ENCODE measurements at places on chromosomes 13 and 19.

DNA sequence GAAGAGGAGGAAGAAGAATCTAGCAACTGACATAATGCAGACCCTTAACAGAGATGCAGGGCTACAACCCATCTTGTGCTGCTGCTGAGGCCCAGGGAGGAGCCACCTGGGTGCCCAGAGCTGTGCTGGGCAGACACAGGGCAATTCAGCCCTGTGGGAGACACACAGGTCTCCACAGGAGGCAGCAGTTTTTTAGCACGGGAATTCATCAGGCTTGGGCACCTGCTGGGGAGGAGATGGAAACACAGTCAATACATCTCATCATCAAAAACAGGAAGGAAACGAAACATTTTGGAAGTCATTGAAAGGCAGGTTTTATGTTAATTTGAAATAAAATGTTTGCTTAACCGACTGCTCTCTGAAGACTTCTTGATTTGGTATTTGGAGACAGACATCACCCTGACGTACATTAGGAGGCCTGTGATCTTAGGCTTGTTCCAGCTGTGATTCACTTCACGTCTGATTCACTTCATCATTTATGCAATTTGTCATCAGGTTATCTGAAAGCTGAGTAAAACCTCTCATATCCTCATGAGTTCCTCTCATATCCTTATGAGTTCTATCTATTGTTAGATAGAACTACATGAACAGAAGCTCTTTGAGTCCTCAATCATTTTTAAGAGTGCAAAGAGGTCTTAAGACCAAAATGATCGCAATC, 77.4 kb downstream of the CYSLTR2 start:
- no peak for DNase-seq

- no peak for DNase-seq
Measured at GRCh38 chr13:50867637-50867945, 24.1 kb upstream of the DLEU7 start.

DNA sequence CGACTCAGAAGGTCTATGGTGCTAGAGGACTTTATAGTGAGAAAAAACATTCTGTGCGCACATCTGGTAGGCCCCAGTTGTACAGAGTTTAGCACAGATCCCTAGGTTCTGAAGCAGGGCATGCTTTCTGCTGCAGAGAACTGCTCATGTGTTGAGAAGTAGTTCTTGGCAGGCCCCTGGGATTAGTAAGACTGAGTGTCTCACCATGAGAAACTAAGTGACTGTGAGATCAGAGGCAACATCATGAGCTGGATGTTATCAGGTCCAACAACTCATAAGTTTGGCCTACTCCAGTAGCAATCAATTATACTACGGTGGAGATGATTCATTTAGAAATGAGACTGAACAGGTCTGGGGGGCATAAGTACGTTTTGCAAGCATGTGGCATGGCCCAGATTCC, 507.4 kb upstream of the KLF12 start:
- DNase-seq: no peak

GRCh38 chr19:7850000-7850813, 20.2 kb downstream of the EVI5L start:
- DNase-seq: no peak

- no peak for DNase-seq
Measured at GRCh38 chr13:110125157-110125556, 181.8 kb downstream of the COL4A1 start.

GRCh38 chr13:75882261-75882660, 246.1 kb downstream of the LMO7 start:
- no peak for DNase-seq

GRCh38 chr19:13881251-13881691, 4.3 kb downstream of the NANOS3 start:
- DNase-seq: no peak

DNA sequence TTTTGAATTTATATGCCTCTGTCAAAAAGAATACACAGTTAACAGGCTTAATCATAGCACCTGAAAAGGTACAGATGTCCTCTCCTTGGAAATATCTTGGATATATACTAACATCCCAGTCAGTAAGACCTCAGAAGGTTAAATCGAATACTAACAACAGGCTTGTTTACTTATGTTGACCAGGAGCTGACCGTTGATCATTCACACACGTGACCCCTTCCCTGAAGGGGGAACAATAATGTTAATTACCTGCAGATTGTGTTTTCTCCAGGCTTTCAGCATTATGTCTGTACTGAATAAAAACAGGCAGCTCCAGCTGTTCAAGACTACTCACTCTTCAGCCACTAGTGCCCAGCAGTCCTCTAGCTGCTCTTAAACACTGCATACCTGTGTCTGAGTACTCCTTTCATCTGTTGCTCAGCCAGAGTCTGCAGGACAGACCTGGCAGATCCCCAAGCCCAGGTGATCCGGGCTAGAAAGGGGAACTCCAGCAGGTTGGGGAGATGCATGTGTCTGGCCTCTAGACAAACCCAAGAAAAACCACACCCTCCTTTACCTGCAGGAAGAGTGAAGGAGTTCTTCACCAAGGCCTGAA, 163.9 kb downstream of the RNF17 start:
- DNase-seq: no peak

- no peak for DNase-seq
Measured at GRCh38 chr13:76527041-76527440, 359.2 kb downstream of the KCTD12 start.

DNA sequence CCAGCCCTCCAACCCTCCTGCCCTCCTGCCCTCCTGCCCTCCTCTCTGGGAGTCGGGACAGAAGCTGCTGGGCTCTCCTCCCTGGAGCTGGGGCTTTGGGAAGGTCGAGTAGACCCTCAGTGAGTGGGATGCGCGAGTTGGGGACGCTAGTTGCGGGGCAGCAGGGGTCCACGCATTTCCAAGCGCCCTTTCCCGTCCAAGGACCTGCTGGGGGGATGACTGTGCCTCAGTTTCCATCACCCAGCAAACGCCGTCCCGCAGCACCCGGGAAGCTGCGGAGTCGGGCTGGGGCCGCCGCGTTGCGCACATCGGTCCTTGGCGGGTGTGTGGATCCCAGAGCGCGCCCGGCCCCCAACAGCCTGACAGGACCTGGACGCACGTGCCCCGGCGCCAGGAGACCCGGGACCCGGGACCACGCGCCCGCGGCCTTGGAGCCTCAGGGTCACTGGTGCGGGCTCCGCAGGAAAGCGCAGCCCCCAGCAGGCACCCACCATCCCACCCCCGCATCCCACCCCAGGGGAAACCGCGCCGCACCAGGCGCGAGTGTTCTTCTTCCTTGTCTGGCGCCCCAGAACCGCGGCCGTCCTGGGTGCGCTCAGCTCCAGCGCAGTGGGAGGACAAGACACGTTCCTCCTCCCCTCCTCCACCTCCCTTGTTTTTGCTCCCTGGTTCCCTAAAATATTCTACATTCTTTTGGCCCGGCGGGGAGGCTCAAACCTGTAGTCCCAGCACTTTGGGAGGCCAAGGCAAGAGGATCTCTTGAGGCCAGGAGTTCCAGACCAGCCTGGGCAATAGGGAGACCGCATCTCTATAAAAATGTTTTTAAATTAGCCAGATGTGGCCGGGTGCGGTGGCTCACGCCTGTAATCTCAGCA, 9.2 kb downstream of the ONECUT3 start:
- no peak for DNase-seq

GRCh38 chr13:95296326-95296925, 4.8 kb downstream of the ABCC4 start:
- DNase-seq: no peak

- peak; percentile 43 for DNase-seq
Measured at GRCh38 chr19:5103061-5103701, 134.3 kb downstream of the KDM4B start.

DNA sequence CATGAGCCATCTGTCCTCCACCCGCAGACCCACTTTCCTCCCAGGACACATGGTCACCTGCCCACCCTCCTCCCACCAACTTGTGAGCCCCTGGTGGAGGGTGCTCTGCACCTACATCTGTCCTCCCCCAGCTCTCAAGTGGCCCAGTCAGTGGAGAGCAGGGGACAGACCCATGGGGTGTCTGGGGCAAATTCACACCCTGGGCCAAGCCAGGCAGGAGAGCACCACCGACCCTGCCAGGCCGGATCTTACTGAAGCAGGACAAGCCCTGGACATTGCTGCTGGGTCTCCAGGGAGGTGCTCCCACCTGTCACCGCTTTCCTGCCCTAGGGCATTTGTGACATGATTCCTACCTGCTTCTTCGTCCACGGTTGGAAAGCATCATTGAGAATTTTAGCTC, 221.6 kb downstream of the TUBA3C start:
- DNase-seq: no peak

DNA sequence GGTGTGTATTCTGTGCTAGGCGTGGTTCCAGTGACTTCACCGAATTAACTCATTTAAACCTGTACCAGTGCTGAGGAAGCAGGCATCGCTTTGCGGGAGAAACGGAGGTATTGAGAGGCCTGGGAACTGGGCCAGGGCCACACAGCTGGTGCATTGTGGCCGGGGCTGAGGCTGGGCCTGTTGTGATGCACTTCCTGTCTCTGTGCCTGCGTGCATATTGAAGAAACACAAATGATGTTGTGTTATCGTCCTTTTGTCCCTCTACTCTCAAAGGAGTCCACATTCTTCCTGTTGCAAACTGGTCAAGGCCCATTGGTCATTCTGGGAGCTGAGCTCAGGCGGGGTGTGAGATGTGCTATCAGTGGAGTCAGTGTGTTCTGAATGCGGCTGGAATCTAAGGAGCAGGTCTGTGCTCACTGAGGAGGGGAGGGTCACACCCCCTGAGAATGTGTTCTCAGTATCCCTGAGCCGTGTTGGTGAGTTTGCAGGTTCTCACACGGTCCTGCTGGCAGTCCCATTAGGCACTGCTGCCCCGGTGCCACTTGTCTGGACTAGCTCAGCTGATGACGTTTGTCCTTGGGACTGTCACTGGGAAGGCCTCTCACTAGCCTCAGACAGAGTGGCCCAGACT, 62.1 kb downstream of the ARHGEF7 start:
- peak; percentile 59 for DNase-seq

DNA sequence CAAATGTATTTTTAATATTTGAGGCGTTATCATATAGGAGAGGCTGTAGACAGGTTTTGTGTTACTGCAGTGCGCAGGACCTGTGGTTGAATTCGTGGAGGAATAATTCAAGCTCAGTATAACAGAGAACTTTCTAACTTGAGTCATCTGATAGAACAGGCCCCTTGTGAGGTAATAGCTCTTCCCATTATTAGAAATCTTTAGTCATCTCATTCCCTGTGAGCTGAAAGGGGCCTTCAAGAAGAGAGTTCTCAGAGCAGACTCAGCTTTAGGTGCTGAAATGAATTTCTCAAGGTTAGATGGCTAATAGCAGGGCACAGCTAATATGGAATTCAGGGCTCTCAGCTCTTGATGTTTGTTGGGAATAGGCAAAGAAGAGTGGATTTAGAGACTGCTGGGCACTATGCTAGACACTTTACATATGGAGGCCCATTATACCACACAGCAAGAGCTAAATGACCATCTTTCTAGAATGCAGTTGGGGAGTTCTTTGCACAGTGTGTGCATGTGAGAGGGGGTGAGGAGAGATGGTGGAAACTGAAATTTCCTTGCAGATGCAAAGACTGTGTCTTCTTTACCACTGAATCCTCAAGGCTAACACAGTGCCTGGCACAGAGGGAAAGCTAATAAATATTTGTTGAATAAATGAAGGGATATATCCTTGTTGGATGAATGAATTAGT, 89.5 kb downstream of the DGKH start:
- no peak for DNase-seq

GRCh38 chr13:26971990-26972887, 199.4 kb downstream of the USP12 start:
- DNase-seq: no peak

DNA sequence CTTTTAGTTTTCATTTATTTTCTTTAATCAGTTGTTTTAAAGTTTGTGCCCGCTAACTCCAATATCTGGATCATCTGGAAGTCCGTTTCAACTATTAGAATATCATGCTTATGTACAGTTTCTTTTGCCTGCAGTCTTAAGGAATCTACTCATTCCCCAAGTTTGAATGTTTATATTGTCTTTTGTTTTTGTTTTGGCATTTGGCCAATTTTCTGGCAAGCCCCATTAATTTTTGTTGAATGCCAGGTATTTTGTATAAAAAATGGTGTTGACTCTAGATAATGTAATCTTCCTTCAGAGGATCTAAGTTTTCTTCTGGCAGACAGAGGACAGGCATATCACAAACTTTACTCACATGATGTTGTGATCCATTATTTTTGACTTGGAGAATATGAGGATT, 11.1 kb upstream of the ZNF235 start:
- DNase-seq: no peak

- peak; percentile 22 for DNase-seq
Measured at GRCh38 chr19:56603829-56604228, 8.7 kb downstream of the ZNF71 start.

- no peak for DNase-seq
Measured at GRCh38 chr19:54507824-54508223, 5.2 kb downstream of the LAIR2 start.

DNA sequence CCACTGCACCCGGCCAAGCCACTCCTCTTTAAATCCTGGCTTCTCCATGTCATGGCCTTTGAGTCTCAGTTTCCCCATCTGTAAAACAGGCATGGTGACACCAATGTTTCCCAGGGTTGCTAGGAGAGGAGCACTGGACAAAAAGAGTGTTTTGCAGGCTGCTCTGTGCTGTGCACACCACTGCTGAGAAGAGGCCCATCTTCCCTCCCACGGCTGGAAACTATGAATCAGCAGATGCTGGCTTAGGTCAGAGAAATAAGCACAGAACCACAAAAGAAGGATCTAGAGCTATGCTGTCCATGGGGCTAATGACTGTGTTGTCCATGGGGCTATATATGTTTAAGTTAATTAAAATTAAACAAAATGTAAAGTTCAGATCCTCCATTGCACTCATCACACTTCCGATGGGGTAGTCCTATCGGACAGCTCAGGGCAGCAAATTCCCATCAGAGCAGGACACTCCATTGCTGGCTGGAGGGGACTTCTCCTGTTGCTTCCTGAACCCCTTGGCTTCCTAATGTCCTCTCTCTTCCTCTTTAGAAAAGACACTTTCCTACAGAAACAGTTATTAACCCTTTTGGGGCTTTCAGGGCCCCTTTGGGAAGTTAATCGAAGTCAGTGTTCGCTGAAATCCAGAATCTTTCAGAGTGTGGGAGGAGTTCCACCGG, 37.1 kb downstream of the TSHZ3 start:
- no peak for DNase-seq

GRCh38 chr19:30339624-30340525, 32.3 kb upstream of the ZNF536 start:
- DNase-seq: no peak

GRCh38 chr13:46688306-46688705, 108.7 kb downstream of the ESD start:
- DNase-seq: no peak

- no peak for DNase-seq
Measured at GRCh38 chr13:52879950-52880741, 31.7 kb upstream of the PCDH8 start.

- no peak for DNase-seq
Measured at GRCh38 chr19:31149441-31149941, 199.7 kb downstream of the TSHZ3 start.

- DNase-seq: no peak
Measured at GRCh38 chr19:28208745-28209144, 1004.2 kb downstream of the UQCRFS1 start.

GRCh38 chr19:15644816-15645215, 4.1 kb downstream of the CYP4F3 start:
- no peak for DNase-seq

GRCh38 chr13:102773441-102774213, at the start of gene TEX30:
TSS of gene TEX30 (minus strand) at chr13:102773786. CDS start at chr13:102770026, 3,760 bp downstream.
- DNase-seq: peak; percentile 75
